ENCODE measurements at places on chromosomes 7 and 10.

DNA sequence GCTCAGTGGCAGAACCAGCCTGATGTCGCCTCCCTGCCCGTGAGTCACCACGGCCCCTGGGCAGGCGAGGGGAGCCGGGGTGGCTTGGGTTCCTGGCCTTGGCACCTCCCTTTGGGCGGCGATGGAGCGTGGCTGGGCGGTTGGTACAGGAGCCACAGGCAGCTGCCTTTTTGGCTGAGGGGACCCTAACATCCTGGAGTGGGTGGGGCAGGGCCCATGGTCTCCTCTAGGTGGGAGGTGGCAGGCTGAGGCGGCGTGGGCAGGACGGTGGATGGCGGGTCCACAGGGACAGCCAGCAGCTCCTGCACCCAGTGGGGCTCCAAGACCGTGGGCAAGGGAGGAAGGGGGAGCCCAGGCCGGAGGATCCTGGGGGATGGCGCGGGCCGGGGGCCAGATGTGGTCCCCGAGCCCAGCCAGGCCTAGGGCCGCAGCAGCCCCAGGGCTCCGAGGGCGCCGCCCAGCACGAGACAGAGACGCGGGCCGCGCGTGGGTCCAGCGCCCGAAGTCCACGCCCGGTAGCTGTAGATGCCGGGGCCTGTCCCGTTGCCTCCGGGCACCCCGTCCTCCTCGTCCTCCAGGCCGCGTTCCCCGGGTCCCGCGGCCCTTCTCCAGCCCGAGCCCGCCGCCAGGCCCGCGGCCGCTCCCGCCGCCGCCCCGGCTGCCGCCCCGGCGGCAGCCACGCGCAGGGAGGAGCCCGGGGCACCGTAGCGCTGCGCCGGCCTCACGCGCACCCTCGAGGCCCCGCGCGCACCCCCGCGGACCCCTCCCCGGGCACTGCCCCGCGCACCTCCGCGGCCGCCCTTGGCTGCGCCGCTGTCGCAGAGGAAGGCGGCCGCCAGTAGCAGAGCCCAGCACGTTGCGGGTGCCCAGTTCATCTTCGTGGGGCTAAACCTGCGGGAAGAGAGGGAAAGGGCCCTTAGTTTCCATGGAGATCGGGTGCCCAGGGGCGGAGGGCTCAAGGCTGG lies 1.3 kb downstream of the SPRN start:
- DNase-seq: no peak

DNA sequence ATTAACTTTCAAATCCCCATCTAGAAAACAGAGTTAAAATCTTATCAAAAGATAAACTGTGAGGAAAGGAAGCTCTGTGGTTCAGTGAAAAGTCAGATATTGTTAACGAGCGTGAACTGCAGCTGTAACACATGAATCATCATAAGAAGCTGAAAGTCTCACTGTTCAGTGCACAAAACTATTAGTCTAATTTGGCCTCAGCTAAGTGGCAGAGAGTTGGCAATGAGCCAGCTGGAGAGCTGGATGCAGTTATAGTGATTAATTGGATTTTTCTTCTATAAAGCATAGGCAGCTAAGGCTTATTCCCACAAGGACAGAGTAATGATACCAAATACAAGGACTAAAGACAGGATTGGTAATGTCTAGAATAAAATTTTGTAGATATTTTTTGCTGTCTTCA lies 101.1 kb upstream of the ABCB5 start:
- no peak for DNase-seq

DNA sequence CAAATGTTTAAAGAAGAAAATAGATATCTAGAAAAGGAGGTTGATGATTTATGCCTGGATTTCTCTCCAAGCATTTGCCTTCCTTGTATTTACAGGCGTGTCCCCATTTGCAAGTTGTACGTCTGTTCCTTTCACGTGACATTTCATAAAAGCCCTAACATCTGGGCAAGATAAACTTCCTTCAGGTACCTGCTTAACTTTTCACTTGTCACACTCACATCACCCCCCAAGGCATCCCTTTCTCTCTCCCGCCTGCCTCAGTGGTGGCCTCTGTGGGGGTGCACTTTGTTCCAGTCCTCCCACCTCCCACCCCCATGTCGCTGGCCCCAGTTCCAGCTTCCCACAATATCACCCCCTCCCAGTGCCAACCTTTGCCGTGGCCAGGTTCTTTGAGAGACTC lies 6.7 kb downstream of the TWIST1 start:
- no peak for DNase-seq

DNA sequence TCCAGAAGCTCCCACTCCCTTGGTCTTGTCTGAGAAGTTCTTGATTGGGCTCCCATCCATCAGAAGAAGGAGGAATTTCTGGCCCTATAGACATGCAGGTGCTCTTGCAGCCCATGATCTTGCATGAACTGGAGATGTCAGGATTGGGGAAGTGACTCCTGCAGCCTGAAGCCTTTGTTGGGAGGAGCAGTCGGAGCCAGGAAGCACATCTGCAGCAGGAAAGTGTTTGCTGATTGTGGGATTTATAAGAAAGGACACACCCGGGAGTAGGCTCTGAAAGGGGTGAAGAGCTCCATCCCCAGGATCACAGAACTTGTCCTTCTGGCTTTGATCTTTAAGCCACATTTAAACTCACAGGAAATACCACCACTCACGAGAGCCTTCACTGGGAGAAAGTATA lies 185.2 kb downstream of the DYNC1I1 start:
- DNase-seq: no peak

- DNase-seq: no peak
These were observed 141.5 kb downstream of the PPP1R17 start for GRCh38 chr7:31828520-31828919.

- DNase-seq: no peak
These were observed 305.8 kb upstream of the GNAI1 start for GRCh38 chr7:79828866-79829265.

- DNase-seq: no peak
These were observed 64.1 kb downstream of the C10orf67 start for GRCh38 chr10:23280419-23281043.

DNA sequence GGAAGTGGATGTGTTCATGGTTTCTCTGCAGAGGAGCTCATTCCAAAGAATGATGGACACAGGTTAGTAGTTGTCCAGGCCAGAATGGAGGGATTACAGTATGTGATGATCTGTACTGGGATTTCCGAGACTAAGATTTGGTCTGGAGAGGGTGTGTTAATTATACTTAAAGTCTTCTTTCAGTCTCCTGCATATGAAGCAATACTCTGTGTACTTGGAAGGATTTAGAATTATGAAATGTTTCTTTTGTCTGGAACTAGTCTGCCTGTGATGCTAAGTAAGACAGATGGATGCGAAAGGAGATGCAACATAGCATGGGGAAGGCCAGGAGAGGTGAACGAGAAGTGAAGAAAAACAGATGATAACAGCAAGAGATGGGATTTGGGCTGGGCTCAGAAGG lies 305.1 kb upstream of the LYZL1 start:
- DNase-seq: no peak

GRCh38 chr7:69363136-69363535 lies 235.1 kb upstream of the AUTS2 start:
- no peak for DNase-seq

GRCh38 chr10:125266541-125266940 lies 106.2 kb upstream of the CTBP2 start:
- no peak for DNase-seq

- DNase-seq: no peak
These were observed 145.3 kb downstream of the MBL2 start for GRCh38 chr10:52627279-52627678.

GRCh38 chr7:7959979-7960670 lies 8.5 kb upstream of the GLCCI1 start:
- no peak for DNase-seq

DNA sequence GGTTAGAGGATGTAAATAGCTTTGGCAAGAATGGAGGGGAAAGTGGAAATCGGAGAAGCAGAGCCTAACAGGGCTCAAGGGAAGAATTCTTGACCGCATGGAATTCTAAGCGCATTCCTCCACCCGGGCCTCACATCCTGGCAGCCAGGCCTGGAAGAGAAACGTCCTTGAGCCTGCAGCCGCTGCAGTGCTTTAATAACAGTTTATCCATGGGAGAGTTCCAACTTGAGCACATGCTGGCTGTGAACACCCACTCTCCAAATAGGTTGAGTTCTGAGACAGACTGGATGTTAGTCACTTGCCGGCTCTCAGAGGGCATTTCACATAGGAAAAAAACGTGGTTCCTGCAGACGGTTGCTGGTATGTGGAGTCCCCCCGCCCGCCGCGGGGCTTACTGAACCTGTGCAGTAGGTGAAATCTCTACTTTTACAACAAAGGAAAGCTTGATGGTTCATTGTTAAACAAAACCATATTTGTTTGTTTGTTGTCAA lies 61.4 kb upstream of the STEAP1B start:
- no peak for DNase-seq

DNA sequence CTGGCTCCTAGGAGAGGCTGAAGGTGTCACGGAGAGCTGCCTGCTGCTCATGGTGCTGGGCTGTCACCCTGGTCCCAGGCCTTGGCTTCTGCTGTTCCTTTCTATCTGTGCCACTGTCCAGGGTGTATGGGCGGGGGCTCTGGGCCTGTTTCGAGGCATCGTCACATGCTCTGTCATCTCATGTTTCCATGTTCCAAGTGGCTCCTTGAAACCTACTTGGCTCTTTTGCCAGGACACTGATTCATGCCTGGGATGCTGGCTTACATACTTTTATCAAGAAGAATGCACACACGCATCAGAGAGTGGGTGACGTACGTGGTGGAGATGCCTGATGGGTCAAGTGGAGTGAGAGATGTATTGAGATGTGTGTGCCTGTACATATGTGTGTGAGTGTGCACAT lies 50.9 kb downstream of the ADCY1 start:
- DNase-seq: no peak

DNA sequence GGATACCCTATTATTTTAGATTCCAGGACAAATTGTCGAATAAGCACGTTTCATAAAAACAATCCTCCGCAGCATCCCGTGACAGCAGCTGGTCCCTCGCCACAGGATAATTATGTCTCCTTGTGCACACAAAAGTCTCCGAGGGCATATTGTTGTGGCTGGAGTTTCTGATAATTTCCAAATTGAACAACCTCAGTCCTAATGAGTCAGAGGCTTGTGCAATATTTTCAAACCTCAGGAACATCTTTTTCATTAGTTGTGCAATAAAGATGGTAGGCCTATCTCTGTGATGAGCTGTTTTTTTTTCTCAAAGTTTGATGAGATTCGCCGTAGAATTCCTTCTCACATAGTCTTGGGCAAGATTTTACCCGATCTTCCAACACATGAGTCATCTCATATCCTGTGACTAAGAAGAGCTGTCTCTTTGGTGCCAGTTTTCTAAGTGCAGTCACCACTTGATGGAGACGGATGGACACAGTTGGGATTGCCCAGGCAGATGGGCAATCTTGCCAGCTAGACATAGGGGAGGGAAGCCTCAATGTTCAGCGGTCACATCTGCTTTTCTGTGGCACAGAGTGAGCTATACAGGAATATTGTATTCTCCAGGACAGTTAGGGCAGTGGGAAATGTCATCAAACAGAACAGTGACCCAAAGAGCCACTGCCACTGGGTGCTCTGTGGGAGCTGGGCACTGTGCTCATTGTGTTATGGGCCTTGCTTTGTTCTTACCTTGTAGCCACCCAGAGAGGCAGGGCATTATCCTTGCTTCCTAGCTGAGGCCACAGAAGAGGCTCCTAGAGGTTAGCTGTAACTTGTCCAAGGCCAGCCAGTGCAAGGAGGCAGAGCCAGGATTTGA lies 7.8 kb downstream of the HTRA1 start:
- no peak for DNase-seq

GRCh38 chr7:96200740-96201139 lies 121.2 kb downstream of the SLC25A13 start:
- DNase-seq: no peak

GRCh38 chr10:130773941-130774340 lies 537.6 kb downstream of the TCERG1L start:
- DNase-seq: no peak

DNA sequence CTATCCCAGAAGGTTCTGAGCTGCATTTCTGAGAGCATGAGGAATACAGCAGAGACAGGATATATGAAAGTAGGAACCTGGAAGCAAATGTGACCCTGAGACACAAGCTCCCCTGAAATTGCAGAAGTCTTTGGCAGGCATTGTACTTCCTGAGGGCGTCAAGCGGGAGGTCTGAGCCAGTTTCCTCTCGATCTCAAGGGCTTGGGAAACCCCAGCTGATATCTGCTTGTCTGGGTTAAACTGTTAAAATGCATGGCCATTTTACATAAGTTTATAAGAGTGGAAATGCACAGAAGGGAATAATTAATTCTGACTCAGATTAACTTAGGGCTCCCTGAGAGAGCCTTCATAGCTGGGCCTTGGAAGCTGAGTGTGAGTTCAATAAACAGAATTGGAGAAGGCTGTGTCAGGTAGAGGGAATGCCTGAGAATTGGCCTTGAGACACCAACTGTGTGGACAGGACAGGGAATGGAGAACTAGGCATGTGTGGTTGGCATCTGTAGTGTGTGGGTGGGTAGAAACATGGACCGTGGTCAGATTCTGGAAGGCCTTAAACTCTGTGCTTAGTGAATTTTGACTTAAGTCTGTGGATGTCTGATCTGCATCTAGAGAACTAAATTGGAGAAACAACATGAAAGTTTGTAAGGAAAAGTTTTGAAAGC lies 53.3 kb downstream of the WIPF3 start:
- DNase-seq: no peak

DNA sequence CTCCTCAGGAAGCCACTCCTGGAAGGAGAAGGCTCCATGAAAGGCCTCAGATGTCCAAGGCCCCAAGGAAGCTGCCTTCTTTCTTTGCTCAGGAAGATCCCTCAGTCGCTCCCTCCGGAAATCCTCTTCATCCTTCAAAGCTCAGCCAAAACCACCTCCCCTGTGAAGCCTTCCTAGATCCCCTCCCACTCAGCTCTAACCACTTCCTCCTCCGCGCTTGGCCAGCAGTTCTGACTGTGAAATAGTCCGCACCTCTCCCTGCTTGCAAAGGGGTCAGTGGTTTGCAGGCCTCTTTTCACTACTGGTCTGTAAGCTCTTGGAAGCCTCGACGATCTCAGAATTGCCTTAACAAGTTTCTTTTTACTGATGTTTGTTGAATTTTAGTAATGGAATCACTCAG lies 23.9 kb downstream of the PYROXD2 start:
- peak; percentile 21 for DNase-seq

DNA sequence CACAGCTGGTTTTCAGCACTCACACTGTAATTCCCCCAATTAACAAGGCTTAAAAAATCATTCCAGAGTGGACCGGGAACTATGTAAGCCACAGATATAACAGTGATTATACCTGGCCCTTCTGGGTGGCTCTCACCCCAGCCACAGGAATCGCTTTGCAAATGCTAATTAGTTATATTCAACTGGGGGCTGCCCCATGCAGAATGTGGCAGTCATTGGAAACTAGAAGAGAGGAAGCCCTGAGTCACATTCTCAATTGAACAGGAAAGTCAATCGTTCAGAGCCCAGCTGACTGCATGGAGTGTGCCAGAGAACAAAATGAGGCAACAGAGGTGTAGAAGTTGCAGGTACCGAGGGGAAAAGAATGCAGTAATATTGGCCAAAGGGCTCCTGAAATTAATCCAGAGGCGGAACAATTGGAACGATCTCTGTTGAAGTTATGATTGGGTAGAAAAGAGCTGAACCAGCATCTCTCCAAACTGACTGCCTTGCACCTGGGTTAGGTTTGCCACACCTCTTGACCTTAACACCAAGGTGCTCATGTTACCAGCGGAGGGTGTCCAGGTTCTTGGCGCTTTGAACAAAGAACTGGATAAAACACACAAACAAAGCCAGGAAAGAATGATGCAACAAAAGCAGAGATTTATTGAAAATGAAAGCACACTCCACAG lies 909.7 kb upstream of the AUTS2 start:
- no peak for DNase-seq

- DNase-seq: no peak
These were observed 90.0 kb downstream of the FOXP2 start for GRCh38 chr7:114504586-114504985.

GRCh38 chr7:108010377-108010776 lies 7.4 kb upstream of the LAMB1 start:
- DNase-seq: no peak

All from CD4-positive, alpha-beta T cell treated with Interleukin-12 subunit alpha and Interleukin-12 subunit beta, for 1 hour (primary cell).